ENCODE measurements at places on chromosomes 16 and 17. TPM values are rescaled to one million over a fixed set of nuclear protein-coding genes. Genes with fewer than 3 reads are reported as not detected.
A peak's percentile ranks its signal among the peaks of the same experiment; 100 is the strongest.

CRK gene
- total RNA-seq: 43.7 TPM

SLC35G6 gene
- total RNA-seq: 0.18 TPM

DNA sequence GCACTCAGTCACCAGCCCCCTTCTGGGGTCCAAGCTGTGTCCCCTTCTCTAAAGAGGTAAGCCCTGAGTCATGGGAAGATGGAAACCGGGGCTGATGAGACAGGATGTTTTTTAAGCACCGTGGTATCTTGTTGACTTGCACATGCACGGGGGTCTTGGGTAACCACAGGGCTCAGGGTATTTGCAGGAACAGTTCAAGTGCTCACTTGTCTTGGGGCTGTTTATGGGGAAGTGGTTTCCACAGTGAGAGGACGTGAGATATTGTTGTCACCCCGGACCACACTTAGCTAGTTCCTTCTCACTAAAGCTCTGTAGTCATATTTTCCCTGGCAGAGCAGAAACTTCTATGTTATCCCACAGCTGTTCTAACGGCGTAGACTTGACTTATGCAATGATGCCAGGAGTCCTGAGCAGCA is 7.7 kb downstream of the CCL3L1 start:
- H3K36me3 ChIP-seq: no peaks in the 10 kb centered on the region
- no peak overlapping the region for H3K27ac ChIP-seq
- peaks cover 6% of the 10 kb centered on the region for H3K4me1 ChIP-seq
- H3K4me3 ChIP-seq: no peak overlapping the region

- peak overlapping the region; percentile 17 for H3K27ac ChIP-seq
- no peak for DNase-seq
- H3K4me1 ChIP-seq: no peaks in the 10 kb centered on the region
- H3K36me3 ChIP-seq: no peaks in the 10 kb centered on the region
- no peaks in the 10 kb centered on the region for H3K27me3 ChIP-seq
Observed at GRCh38 chr17:69390795-69391501, 23.5 kb upstream of the MAP2K6 start.

DPEP3 gene
- 2.7 TPM for total RNA-seq

- H3K36me3 ChIP-seq: peaks cover 10% of the 10 kb centered on the region
- no peak overlapping the region for H3K4me3 ChIP-seq
- H3K27me3 ChIP-seq: no peaks in the 10 kb centered on the region
- no peak overlapping the region for H3K27ac ChIP-seq
- peaks cover 8% of the 10 kb centered on the region for H3K4me1 ChIP-seq
Observed at GRCh38 chr16:77062878-77063675, 127.9 kb upstream of the MON1B start.

KCNJ18 gene
- not detected for total RNA-seq

- peak overlapping the region; percentile 82 for H3K27ac ChIP-seq
- H3K36me3 ChIP-seq: peaks cover 17% of the 10 kb centered on the region
- peaks cover 12% of the 10 kb centered on the region for H3K4me1 ChIP-seq
- DNase-seq: no peak
Observed at GRCh38 chr17:60231234-60231633, 81.5 kb downstream of the CA4 start.

All from WTC11 (cell line).